ENCODE measurements at places on chromosomes 16 and 17.

- DNase-seq, result no peak
Observed at GRCh38 chr17:75697651-75698291, 23.5 kb upstream of the ITGB4 start.

GRCh38 chr16:89350701-89351380, 133.3 kb downstream of the ZNF778 start:
- DNase-seq, result no peak

DNA sequence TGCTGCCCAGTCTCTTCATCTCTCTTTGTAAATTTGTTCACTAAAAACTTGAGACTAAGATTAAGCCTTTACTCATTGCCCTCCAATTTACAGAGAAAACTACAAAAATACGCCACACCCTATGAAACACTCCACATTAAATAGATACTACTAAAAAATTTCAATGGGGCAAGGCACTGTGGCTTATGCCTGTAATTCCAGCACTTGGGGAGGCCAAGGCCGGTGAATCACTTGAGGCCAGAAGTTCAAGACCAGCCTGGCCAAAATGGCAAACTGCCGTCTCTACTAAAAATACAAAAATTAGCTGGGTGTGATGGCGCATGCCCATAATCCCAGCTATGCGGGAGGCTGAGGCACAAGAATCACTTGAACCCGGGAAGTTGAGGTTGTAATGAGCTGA, 3.8 kb downstream of the UBE2O start:
- DNase-seq, result no peak

DNA sequence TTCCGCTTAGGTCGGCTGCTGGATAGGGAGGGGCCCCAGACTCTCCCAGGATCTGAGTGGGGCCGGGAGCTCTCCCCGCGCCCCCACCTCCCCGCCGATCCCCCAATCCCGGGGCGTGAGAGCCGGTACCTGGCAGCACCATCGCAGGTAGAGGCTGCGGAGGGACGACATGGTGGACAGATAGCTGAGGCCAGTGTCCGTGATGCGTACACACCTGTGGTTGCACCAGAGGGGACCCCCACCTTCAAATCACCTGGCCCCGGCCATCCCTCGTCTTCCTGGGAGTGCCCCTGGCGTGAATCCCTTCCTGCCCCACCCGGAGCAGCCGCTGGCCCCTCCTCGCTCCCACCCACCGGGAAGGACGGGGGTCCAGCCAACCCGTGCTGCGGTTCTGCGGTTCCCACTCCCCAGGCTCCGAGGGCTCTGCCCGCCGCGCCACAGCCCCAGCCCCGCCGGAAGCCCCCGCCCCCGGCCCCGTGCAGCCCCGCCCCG, 4.7 kb upstream of the WDR24 start:
- DNase-seq, result no peak

- DNase-seq, result no peak
Observed at GRCh38 chr16:71218306-71218963, 12.1 kb downstream of the HYDIN start.

GRCh38 chr17:35716897-35717465, 14.5 kb upstream of the RASL10B start:
- no peak for DNase-seq

GRCh38 chr17:19339341-19339815, 23.1 kb downstream of the B9D1 start:
- no peak for DNase-seq

DNA sequence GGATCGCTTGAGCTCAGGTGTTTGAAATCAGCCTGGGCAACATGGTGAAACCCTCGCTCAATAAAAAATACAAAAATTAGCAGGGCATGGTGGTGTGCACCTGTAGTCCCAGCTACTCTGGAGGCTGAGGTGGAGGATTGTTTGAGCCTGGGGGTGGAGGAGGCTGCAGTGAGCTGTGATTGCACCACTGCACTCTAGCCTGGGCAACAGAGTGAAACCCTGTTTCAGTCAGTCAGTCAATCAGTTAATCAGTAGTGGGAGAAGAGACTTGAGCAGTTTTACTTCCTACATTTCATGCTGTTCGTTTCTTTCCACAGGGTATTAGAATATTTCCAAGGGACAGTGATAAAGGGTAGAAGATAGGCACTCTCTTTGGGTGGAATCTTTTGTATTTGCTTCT, 8.8 kb downstream of the MAP3K3 start:
- no peak for DNase-seq

- no peak for DNase-seq
Observed at GRCh38 chr17:65407017-65407416, 154.4 kb downstream of the AXIN2 start.

- no peak for DNase-seq
Observed at GRCh38 chr16:53985861-53986260, 281.9 kb downstream of the FTO start.

DNA sequence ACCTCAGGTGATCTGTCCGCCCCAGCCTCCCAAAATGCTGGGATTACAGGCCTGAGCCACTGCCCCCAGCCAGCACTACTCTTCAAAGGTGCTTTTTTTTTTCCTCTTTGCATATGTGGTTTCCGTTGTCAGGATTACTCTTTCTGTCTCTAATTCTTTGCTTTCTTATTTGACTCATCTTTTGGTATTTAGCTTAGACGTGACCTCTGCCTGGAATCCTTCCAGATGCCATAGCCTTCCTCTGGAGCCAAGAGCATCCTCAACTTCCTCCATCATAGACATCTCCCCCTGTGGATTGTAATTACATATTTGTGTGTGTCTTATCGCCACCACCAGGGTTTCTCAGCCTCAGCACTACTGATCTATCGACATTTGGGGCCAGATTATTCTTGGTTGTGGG, 84.4 kb upstream of the XYLT1 start:
- no peak for DNase-seq

- DNase-seq, result no peak
Observed at GRCh38 chr17:75509528-75510258, 5.6 kb downstream of the CASKIN2 start.

- peak; percentile 49 for DNase-seq
Observed at GRCh38 chr17:72976971-72977770, 115.3 kb downstream of the SLC39A11 start.

DNA sequence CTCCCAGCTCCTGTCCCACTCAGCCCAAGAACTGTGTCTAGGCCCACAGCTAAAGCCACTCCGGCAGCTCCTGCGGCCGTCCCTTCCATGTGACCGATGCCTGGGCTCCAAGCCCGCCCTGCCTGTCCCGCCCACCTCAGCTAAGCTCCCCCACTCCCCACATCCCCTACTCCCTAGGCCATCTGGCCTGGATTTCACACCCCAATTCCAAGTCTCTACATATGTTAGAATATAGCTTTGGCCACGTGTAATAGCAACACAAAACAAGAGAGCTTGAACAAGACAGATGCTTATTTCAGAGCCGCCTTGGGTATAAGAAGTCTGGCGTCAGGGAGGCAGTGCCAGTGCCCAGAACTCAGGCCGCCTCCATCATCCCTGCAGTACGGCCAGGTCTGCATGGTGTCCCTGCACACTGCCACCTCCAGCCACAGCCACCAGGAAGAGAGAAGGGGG, 30.0 kb upstream of the USP22 start:
- no peak for DNase-seq

DNA sequence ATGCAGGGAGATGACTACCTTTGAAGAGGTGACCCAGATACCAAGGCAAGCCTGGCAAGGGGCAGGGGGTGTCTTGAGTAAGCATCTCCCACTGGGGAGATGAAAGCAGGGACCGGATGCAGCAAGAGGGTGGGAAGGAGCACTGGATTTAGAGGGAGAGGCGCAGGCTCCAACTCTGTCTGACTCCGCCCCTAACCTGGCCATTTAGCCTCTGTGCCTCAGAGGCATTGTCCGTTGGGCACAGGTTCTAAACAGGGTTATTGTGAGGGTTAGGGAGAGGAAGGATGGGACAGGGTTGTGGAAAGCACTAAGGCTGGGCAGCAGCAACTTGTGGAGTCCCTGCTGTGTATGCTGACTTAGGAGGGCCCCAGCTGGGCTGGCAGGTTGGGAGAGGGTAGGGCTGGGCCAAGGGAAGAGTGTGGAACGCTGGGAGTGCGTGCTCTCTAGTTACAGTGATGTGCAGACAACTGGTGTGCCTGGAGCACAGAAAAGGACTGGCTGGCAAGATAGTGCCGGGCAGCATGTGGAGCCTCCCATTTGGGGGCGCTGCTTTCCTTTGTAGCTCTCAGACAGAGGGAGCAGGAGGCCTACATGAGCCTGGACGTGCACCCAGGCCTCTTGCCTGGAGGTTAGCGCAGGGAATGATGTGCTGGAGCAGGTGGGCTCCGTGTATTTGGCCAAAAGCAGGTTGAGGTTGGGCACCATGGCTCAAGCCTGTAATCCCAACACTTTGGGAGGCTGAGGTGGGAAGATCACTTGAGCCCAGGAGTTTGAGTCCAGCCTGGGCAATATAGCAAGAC, 26.2 kb downstream of the TBX2 start:
- peak; percentile 26 for DNase-seq

GRCh38 chr17:21173543-21173942, 40.4 kb downstream of the TMEM11 start:
- DNase-seq, result no peak

- DNase-seq, result no peak
Observed at GRCh38 chr16:12434567-12434966, 369.1 kb downstream of the CPPED1 start.

GRCh38 chr17:49553676-49554335, 21.9 kb upstream of the NXPH3 start:
- peak; percentile 16 for DNase-seq

DNA sequence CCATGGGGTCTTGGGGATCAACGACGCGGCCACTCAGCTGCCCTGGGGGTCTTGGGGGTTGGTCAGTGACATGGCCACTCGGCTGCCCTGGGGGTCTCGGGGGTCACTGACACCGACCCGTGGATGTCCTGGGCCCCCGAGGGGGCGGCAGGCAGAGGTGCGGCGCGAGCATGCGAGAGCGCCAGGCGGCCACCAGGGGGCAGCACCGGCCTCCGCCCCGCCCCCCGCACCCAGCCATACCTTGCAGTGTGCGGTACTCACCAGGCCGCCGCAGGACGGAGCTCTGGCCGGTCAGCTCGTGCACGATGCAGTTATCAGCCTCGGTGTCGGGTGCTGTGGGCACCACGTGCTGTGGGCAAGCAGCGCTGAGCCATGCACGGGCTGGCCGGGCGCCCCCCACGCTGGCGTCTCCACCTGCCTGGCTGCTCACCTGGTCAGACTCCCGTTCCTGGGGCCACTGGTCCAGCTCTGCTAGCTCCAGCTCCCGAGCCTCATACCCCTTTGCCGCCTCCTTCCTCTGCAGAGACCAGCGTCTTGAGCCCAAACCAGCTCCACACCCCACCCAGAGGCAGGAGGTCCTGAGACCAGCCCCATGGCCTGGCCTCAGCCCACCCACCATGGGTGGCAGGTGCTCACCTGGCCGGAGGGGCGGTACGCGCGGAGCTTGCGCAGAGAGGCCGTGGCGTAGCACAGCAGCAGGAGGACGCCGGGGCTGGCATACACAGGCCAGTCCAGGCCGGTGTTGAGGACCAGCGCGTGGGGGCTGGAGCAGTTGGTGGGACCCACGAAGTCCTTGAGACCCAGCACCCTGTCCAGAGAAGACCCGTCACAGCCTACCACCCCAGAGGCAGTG, 31.2 kb downstream of the CTU2 start:
- peak; percentile 95 for DNase-seq

DNA sequence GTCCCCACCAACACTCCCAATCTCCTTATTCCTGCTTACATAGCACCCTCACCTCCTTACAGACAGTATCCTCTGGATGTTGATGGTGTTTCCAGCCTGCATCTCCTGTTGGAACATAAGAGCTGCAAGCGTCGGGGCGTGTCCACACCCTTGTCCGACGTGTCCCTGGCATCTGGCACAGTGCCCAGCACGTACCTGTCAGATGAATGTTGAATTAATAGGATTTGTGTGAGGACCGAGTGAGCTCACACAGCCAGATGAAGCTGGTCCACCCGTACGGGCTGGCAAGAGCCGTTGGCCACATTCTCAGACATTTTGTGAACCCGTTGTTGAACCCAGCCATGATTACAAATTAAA, 12.2 kb upstream of the CBX4 start:
- no peak for DNase-seq

GRCh38 chr16:13350000-13350399, 448.6 kb downstream of the SHISA9 start:
- no peak for DNase-seq

- DNase-seq, result peak; percentile 42
Observed at GRCh38 chr17:1312261-1312870, 32.9 kb downstream of the TRARG1 start.

DNA sequence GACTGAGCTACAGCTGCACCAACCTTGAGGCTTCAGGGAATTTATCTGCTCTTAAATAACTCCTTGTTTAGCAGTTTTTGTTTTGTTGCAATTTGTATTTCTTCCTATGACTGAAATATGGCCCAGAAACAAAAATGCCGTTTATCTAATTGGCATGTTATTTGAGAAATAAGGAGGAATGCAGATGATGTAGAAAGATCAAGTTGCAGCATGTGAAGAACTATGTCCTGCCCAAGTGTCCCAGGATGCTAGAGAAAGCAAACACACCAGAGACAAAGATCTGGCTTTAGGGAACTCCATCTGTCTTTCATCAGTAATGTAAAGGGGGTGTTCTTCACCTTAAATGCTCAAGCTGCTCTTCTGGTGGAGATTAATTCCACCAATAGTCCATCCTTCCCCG, 29.7 kb downstream of the USP31 start:
- DNase-seq, result no peak

DNA sequence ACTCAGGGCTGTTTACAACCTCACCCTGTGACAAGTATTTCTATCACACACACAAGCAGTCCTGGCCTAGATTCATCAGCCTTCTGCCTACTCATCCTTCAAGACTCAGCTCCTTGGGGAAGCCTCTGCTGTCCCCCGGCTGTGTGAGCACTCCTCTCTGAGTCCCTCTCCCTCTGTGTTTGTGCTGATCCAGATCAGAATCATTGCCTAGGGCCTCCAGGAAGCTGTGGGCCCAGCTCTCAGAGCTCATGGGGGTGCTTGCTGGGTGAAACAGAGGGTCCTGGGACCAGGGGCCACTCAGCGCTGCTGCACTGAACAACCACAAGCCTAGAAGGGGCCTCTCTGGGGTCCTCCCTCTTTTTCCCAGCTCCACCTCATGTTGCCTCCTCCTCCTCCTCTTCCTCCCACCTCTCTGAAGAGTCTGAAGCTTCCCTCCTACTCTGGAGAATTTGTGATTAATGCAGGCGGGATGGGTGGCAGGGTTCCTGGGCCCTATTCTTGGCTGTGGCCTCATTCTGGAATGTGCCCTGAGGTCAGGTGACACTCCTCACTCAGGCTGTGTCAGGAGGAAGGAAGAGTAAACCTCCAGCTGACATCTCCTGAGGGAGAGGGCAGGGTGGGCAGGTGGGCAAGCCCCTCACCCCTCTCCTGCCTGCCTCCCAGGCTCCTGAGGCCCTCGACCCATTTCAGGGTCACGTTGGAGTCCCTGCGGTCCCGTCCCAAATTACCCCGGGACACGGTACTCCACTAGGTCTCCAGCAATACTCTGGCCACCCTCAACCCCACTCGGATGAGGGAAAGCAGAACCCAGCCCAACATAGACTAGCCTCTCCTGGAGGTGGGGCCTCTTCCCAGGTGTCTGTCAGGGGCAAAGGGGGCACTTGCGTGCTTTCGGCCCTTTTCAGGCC, 10.1 kb downstream of the WFIKKN2 start:
- DNase-seq, result no peak

Data from hematopoietic multipotent progenitor cell treated with erythropoietin and hydrocortisone succinate and interleukin-3 and kit ligand, for 4 days (in vitro differentiated cells).